Fibroblast of skin of abdomen (primary cell): ENCODE measurements at places on chromosomes 5 and 9.

DNA sequence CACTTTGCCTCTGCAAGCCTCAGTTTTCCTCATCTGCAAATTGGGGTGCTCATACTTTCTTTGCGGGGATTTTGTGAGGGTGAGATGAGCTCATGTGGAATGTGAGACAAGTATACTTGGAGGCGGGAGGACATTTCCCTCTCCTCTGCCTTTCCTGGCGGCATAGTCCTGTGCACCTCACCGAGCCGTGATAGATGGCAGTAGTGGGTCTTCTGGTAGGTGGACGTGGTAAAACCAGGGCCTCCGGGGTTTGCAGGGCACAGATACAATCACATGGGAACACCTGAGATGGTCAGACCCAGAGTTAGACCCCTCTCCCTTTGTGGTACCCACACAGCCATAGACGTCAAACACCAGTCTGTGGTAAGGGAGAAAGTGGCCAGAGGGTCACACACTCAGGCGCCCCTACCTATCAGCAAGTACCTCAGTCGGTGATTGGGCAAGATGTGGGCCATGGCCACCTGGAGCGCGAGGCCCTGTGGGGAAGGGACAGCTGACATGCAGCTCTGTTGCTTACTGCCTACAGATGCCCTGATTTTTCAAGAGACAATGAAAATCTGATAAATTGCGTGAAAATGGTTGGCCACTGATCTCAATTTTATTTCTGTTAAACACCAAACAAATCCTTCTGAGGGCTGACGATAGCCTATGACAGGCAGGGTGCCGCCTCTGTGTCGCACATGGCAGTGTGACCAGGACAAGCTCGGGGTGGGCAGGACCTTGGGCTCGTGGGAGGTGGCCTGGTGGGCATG is 9.9 kb downstream of the ERGIC1 start:
- no peak for DNase-seq

DNA sequence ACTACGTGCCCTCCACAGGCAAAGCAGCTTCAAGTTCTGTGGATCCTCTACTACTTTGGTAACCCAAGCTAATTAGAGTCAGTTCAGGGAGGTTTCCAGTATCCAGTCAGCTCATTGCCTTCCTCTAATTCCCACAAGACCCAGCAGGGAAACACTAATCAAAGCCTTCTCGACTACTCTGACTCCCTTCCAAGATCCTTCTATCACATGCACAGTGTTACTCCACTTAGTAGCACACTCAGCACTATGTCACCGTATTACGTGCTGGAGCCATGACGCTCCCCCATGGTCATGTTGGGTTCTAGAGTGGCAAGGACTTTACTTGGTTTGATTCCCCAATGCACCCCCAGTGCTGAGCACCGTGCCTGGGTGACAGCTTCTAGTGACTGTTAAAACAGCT is 53.0 kb downstream of the DCP2 start:
- peak; percentile 33 for DNase-seq

DNA sequence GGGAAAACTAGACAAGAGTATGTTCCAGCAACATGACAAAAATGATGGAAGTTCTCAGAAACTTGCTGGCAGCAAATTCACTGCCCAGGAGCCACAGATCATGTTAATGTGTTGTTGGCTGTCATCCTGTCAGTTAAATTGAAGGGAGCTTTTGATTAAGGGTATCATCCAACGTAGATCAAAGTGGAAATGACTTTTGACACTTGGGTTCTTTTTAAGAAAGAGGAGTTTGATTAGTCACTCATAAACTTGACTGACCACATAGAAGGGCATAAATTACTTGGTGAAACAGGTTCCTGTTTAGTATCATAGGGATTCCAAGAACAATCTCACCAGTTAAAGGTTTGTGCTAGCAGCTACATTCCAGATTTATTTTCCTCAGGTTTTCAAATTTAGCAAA is 288.7 kb downstream of the CSNK1G3 start:
- DNase-seq, result no peak

GRCh38 chr5:6373081-6373846 is 5.1 kb downstream of the MED10 start:
- no peak for DNase-seq

- no peak for DNase-seq
These were observed 18.6 kb downstream of the MED10 start for GRCh38 chr5:6359555-6360322.

DNA sequence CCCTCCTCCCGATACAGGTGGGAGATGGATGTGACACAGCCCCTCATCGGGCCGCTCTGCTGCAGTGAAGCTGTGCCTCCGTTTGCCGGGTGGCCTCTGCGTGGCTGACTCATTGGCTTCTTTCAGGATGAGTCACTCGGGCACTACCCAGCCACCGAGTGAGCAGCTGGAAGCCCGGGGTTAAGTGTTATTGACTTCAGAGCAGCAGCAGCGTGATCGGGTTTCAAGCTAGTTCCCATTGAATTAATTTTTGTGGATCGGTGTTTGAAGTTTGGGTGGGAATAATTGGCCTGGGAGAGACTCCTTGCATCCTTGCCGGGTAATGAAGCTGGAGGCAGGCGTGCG is 266.4 kb upstream of the IRX4 start:
- peak; percentile 42 for DNase-seq

GRCh38 chr9:82882138-82882537 is 180.8 kb downstream of the RASEF start:
- peak; percentile 51 for DNase-seq

GRCh38 chr5:15385037-15385436 is 114.9 kb upstream of the FBXL7 start:
- no peak for DNase-seq

GRCh38 chr5:35476797-35477196 is 140.9 kb upstream of the SPEF2 start:
- no peak for DNase-seq

GRCh38 chr5:166062719-166063118 is 2228.7 kb upstream of the WWC1 start:
- DNase-seq, result no peak

DNA sequence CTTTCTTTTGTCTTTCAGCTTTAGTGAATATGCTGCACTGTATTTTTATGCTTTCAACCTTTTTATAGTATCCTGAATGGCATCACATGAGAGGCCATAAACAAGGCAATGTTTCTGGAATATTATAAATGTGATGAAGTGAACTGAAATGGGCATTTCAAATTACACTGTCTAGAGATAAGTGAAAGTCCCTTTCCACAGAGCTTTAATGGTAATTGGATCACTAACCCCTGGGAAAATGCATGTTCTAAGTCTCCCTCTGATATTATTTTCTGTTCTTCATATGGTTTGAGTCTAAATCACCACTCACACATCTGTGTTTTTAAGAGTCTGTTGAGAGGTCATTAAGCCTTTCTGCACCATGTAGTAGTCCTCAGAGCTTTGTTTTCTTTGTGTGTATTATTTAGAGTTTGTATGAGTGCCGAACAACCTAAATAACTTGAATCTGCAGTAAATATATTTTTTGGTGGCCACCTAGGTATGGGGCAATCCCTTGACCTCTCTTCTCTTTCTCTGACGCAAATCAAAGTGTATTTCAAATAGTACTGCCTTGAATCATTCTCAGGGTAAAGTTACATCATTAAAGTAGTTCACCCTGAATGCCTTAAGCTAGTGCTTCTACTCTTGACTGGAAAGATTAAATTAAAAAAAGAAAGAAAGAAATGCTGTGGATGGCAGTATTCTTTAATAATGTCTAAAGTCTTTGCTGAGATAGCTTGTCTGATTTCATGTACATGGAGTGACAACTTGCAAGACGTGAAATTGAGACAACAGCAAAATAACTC is 1931.0 kb upstream of the CDH6 start:
- no peak for DNase-seq

- DNase-seq, result no peak
These were observed 54.5 kb downstream of the CAST start for GRCh38 chr5:96716716-96717115.
